ENCODE measurements at places on chromosomes 6 and 20. TPM values are rescaled to one million over a fixed set of nuclear protein-coding genes. Genes with fewer than 3 reads are reported as not detected.

The GDAP1L1 gene
- total RNA-seq = not detected

The GPR63 gene
- total RNA-seq = 0.16 TPM

The POPDC3 gene
- 4.9 TPM for total RNA-seq

The TCF15 gene
- total RNA-seq = under 0.01 TPM

The SH3BGRL2 gene
- 2.7 TPM for total RNA-seq

The UBE2C gene
- 3.9 TPM for total RNA-seq

The GTSF1L gene
- total RNA-seq = not detected

The GSTA4 gene
- total RNA-seq = 43.6 TPM

The FAM209B gene
- not detected for total RNA-seq

The SPATA25 gene
- total RNA-seq = 1.4 TPM

The IRF4 gene
- total RNA-seq = 0.63 TPM

The TTK gene
- 0.34 TPM for total RNA-seq

The NKAIN4 gene
- not detected for total RNA-seq

The HLA-DQB1 gene
- not detected for total RNA-seq

The NKX2-2 gene
- under 0.01 TPM for total RNA-seq

The KIAA0408 gene
- total RNA-seq = 1.4 TPM

The SYNDIG1 gene
- total RNA-seq = not detected

The SALL4 gene
- under 0.01 TPM for total RNA-seq

The MUC22 gene
- not detected for total RNA-seq

The ESR1 gene
- 0.77 TPM for total RNA-seq

The MOXD1 gene
- 71.6 TPM for total RNA-seq

The CALHM6 gene
- total RNA-seq = not detected

The VIP gene
- not detected for total RNA-seq

The SLC17A3 gene
- total RNA-seq = not detected

The EBF4 gene
- 0.16 TPM for total RNA-seq

The TRIM40 gene
- total RNA-seq = not detected

The SMOC2 gene
- not detected for total RNA-seq

The GNAS-AS1 gene
- 0.43 TPM for total RNA-seq

The PARD6B gene
- 0.26 TPM for total RNA-seq

The MRAP2 gene
- total RNA-seq = 0.47 TPM

The HLA-DOA gene
- under 0.01 TPM for total RNA-seq

The VGLL2 gene
- not detected for total RNA-seq

The SRSF12 gene
- not detected for total RNA-seq

The SLC35D3 gene
- total RNA-seq = not detected
